ENCODE measurements at places on chromosomes 7 and 10.

DNA sequence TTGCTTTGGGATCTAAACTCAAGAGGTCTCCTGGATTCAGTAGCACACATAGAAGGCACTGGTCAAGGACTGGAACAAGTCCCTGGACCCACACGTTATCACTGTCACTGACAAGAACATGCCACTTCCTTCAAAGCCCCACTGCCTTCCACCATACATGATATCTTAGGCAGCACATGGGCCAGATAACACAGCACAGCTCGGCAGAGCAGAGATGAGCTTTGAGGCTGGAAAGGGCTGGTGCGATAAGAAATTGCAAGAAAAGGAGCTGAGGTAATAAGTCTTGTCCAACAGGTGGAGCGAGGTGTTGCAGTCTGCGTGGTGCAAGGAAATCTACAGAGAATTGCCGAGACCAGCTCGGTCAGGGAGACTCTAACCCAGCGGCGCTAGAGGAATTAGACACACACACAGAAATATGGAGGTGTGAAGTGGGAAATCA, 139.8 kb upstream of the CDK13 start:
- H3K4me1 ChIP-seq = no peaks in the 10 kb centered on the region
- H3K36me3 ChIP-seq = no peaks in the 10 kb centered on the region
- no peak for DNase-seq
- H3K27ac ChIP-seq = no peak overlapping the region

- H3K36me3 ChIP-seq = no peaks in the 10 kb centered on the region
- no peak for DNase-seq
- no peaks in the 10 kb centered on the region for H3K27me3 ChIP-seq
- no peaks in the 10 kb centered on the region for H3K4me1 ChIP-seq
Observed at GRCh38 chr10:126006906-126007305, 110.5 kb downstream of the FANK1 start.

GRCh38 chr10:28601012-28601411, 68.1 kb downstream of the WAC start:
- no peaks in the 10 kb centered on the region for H3K27me3 ChIP-seq
- H3K4me3 ChIP-seq = no peak overlapping the region
- peaks cover 42% of the 10 kb centered on the region for H3K36me3 ChIP-seq
- peaks cover 31% of the 10 kb centered on the region for H3K4me1 ChIP-seq
- no peak overlapping the region for H3K27ac ChIP-seq
- no peak for DNase-seq

DNA sequence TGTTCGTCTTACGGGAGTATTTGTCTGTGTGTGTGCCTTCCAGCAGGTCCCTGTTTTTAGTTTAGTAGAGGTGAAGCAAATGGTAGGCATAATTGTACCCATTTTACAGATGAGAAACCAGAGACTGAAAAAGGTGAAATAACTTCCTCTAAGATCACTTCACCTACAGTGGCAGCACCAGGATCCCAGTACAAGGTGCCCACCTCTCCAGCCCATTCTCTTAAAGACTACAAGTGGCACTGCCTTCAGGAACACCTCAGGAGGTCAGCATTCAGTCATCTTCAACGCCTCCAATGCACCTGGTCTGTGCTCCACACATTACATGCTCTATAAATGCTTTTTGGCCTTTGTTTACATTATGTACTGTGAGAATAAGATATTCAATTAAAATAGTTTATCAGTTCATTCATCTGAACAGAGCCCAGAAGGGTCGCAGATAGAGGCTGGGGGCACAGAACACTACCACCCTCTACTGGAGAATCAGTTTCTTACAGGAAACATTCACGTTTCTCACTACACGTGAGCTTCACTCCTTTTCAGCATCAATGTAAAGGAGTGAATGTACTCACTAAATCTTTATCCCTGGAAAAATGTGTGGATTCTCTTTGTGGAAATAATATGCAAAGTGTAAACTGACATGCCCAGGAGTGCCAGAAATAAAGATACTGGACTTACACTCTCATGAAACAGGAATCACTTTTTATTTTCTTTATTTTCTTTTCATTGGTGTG, 45.5 kb upstream of the ABLIM1 start:
- H3K36me3 ChIP-seq = no peaks in the 10 kb centered on the region
- peaks cover 22% of the 10 kb centered on the region for H3K27me3 ChIP-seq
- H3K27ac ChIP-seq = no peak overlapping the region
- no peak overlapping the region for H3K4me3 ChIP-seq
- peak; percentile 29 for DNase-seq
- H3K4me1 ChIP-seq = no peaks in the 10 kb centered on the region

DNA sequence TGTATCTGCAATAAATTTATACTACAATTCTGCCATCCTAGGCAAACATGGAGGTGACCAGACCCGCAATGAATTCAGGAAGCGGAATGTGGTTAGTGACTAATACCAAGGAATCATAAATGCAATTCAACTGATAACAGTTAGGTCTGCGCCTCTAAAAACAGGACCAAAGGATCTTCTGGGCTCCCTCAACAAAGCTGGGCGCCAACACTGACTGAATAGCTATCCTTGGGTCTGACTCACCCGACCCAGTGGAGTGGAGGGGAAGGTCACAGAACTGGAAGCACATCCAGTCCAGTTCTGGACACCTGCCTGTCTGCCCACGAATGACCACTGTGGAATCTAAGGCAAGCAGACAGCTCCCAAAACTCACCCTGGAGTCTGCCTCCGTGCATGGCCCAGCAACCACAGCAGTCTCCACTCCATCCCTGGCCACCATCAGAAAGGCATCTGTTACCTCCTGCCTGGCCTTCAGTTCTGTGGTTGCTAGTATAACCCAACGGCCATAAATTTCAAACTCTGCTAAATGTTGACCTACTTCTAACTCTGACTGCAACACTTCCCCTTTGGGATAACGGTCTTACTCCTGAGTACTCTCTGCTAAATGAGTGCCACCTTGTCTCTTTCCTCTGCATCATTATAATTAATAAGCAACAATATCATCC, 43.0 kb upstream of the DLX6 start:
- no peaks in the 10 kb centered on the region for H3K36me3 ChIP-seq
- no peak for DNase-seq
- H3K27me3 ChIP-seq = peaks cover 16% of the 10 kb centered on the region
- no peak overlapping the region for H3K4me3 ChIP-seq
- H3K4me1 ChIP-seq = no peaks in the 10 kb centered on the region

DNA sequence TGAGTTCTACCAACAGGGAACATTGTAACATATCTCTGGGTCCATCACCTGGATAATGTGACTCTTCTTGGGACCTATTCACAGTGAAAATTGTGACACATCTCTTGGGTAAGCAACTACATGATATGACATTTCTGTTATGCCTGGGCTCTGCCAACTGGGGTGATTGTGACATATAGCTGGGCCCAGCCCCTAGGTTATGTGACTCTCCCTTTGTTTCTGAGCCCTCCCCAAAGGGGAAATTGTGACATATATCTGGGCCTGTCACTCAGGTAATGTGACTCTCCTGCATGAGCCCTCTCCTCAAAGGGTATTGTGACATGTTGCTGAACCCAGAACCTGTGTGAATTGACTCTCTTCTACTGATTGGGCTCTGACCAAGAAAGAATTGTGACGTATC, 22.4 kb upstream of the ZNF107 start:
- no peaks in the 10 kb centered on the region for H3K36me3 ChIP-seq
- DNase-seq = no peak
- H3K27me3 ChIP-seq = no peaks in the 10 kb centered on the region
- H3K4me1 ChIP-seq = no peaks in the 10 kb centered on the region
- no peak overlapping the region for H3K27ac ChIP-seq

DNA sequence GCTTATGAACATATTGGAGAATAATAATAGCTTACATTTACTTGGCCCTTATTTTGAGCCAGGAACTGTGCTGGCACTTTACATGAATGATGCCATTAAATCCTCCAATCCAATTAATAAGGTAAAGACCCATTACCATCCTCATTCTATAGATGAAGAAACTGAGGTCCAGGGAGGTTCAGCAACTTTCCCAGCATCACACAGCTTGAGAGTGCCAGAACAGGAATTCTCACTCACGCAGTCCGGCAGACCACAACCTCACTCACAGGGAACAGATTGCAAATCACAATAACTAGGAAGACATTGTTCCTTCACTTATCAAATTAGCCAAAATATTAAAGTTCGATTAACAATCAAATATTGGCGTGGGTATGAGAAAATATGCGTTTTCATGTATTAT, 18.3 kb downstream of the GPRIN2 start:
- no peak for DNase-seq
- H3K27ac ChIP-seq = no peak overlapping the region
- H3K36me3 ChIP-seq = no peaks in the 10 kb centered on the region
- H3K4me1 ChIP-seq = no peaks in the 10 kb centered on the region
- no peak overlapping the region for H3K4me3 ChIP-seq
- H3K27me3 ChIP-seq = peaks cover 39% of the 10 kb centered on the region
